ENCODE measurements at places on chromosomes 11 and 22.

GRCh38 chr11:81007046-81007445 is 1566.2 kb upstream of the TENM4 start:
- H3K4me1 ChIP-seq: peaks cover 5% of the 10 kb centered on the region
- no peaks in the 10 kb centered on the region for H3K36me3 ChIP-seq
- no peak overlapping the region for H3K27ac ChIP-seq
- DNase-seq: peak; percentile 2
- H3K27me3 ChIP-seq: no peaks in the 10 kb centered on the region

GRCh38 chr22:30802202-30803166 is 107.8 kb downstream of the OSBP2 start:
- H3K27me3 ChIP-seq: peaks cover 19% of the 10 kb centered on the region
- H3K36me3 ChIP-seq: no peaks in the 10 kb centered on the region
- peak overlapping the region; percentile 35 for H3K4me3 ChIP-seq
- DNase-seq: peak; percentile 81

- DNase-seq: no peak
- H3K4me1 ChIP-seq: no peaks in the 10 kb centered on the region
- H3K36me3 ChIP-seq: no peaks in the 10 kb centered on the region
- H3K27ac ChIP-seq: no peak overlapping the region
- no peak overlapping the region for H3K4me3 ChIP-seq
These were observed 53.1 kb downstream of the ZBTB44 start for GRCh38 chr11:130261571-130261970.

GRCh38 chr11:94449437-94449836 is 44.2 kb downstream of the MRE11 start:
- peak; percentile 60 for DNase-seq
- no peaks in the 10 kb centered on the region for H3K4me1 ChIP-seq
- H3K4me3 ChIP-seq: no peak overlapping the region
- no peak overlapping the region for H3K27ac ChIP-seq
- no peaks in the 10 kb centered on the region for H3K27me3 ChIP-seq

DNA sequence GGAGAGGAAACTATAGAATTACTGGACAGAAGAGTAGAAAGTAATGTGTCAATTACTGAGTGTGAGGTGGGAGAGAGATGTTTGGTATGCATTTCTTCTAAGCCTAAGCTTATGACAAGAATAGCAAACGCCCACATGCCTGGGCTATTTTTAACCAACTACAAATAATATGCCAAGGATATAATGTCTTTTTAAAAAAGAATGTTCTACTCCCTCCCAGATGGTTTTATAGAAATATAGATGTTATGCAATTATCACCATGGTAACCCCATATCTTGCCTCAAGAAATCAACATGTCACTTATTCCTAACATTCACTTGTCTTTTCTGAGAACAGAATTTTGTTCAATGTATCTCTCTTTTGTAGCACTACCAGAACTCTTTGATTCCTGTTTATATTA is 996.7 kb upstream of the CHORDC1 start:
- H3K4me1 ChIP-seq: no peaks in the 10 kb centered on the region
- no peak overlapping the region for H3K4me3 ChIP-seq
- H3K27me3 ChIP-seq: no peaks in the 10 kb centered on the region
- no peaks in the 10 kb centered on the region for H3K36me3 ChIP-seq
- no peak overlapping the region for H3K27ac ChIP-seq
- DNase-seq: peak; percentile 25

GRCh38 chr11:90747057-90747456 is 524.2 kb upstream of the CHORDC1 start:
- no peaks in the 10 kb centered on the region for H3K4me1 ChIP-seq
- H3K27ac ChIP-seq: no peak overlapping the region
- no peaks in the 10 kb centered on the region for H3K27me3 ChIP-seq
- no peak for DNase-seq
- no peaks in the 10 kb centered on the region for H3K36me3 ChIP-seq

DNA sequence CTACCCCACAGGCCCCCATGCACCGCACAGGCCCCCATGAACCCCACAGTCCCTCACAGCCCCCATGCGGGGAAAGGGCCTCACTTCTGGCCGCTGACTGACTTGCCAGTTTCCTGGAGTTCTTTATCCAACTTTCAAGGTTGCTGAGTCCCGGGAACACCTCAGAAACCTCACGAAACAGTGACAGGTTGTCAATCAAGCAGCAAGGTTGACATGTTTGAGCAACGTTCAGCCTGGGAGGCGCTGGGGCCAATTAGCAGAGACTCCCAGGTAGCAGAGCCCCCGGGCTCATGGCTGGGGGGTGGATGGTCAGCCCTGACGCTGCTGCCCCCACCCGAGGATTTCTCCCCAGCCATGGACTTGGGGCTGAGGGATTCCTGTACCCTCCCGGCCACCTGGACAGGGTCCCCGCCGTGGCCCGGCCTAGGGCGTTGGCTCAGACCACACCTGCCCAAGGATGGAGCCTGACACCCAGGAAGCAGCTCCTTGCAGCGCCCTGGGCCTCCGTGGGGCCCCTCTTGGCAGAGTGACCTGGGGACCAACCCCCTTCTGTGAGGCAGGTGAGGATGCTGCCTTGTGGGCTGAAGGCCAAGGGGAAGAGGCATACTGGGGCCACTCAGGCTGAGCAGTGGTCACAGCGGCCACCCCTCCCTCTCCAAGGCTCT is 33.8 kb upstream of the CCDC188 start:
- no peaks in the 10 kb centered on the region for H3K27me3 ChIP-seq
- H3K4me3 ChIP-seq: no peak overlapping the region
- DNase-seq: no peak

- no peaks in the 10 kb centered on the region for H3K4me1 ChIP-seq
- no peak overlapping the region for H3K27ac ChIP-seq
- no peaks in the 10 kb centered on the region for H3K27me3 ChIP-seq
- H3K36me3 ChIP-seq: peaks cover 5% of the 10 kb centered on the region
These were observed 13.4 kb downstream of the DRD4 start for GRCh38 chr11:650482-650881.

GRCh38 chr22:22901578-22902218 is 14.1 kb downstream of the IGLL5 start:
- H3K4me1 ChIP-seq: no peaks in the 10 kb centered on the region
- no peaks in the 10 kb centered on the region for H3K36me3 ChIP-seq
- no peak for DNase-seq
- no peak overlapping the region for H3K27ac ChIP-seq

- DNase-seq: no peak
- H3K27ac ChIP-seq: no peak overlapping the region
- no peaks in the 10 kb centered on the region for H3K36me3 ChIP-seq
- no peak overlapping the region for H3K4me3 ChIP-seq
These were observed 7.0 kb downstream of the TNNI2 start for GRCh38 chr11:1845561-1846452.

DNA sequence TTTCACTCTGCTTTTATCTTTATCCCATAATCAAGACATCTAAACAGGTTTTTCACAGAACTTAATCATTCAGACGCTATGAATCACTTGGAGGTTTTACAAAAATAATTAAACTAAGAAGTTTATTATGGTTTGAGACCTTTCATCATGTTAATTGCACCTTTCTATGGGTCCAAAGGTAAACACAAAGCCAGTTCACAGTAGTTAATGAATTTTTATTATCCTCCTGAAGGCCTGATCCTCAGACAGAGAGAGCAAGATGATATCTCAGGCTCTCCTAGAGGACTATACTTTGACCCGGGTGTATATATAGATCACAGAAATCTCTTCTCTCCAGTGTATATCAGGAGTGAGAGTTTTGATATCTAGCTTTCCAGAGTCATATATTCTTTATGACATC is 1044.3 kb upstream of the RAG2 start:
- no peak for DNase-seq
- no peaks in the 10 kb centered on the region for H3K4me1 ChIP-seq
- H3K36me3 ChIP-seq: no peaks in the 10 kb centered on the region
- no peak overlapping the region for H3K4me3 ChIP-seq
- no peaks in the 10 kb centered on the region for H3K27me3 ChIP-seq

- no peak for DNase-seq
- H3K36me3 ChIP-seq: no peaks in the 10 kb centered on the region
- no peaks in the 10 kb centered on the region for H3K27me3 ChIP-seq
- H3K27ac ChIP-seq: no peak overlapping the region
These were observed 366.7 kb upstream of the TENM4 start for GRCh38 chr11:79807506-79807905.

- no peaks in the 10 kb centered on the region for H3K27me3 ChIP-seq
- no peak overlapping the region for H3K4me3 ChIP-seq
- H3K4me1 ChIP-seq: no peaks in the 10 kb centered on the region
- no peaks in the 10 kb centered on the region for H3K36me3 ChIP-seq
- DNase-seq: no peak
These were observed 932.7 kb downstream of the TBC1D22A start for GRCh38 chr22:47695176-47695575.

DNA sequence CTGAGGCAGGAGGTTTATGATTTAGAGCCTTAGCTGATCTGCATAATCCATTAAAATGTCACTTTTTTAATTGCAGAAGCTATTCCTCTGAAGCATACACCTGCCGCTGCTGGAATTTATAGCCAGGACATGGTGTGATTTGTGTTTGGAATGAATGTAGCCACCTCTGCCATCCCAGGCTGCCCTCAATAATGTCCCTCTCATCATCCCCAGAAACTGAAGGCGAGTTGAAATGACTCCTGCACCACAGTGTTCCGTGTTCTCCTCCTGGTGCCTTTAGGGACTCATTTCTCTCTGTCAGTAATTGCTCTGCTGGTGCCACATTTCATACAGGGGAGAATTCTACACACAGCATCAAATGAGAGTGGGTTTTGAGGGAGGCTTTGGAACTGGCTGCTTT is 191.0 kb downstream of the C11orf91 start:
- no peaks in the 10 kb centered on the region for H3K36me3 ChIP-seq
- H3K4me3 ChIP-seq: no peak overlapping the region
- no peak overlapping the region for H3K27ac ChIP-seq
- no peaks in the 10 kb centered on the region for H3K27me3 ChIP-seq
- DNase-seq: no peak

GRCh38 chr22:41668971-41669911 is 19.4 kb downstream of the SNU13 start:
- peak overlapping the region; percentile 57 for H3K27ac ChIP-seq
- H3K4me1 ChIP-seq: peaks cover 24% of the 10 kb centered on the region
- DNase-seq: peak; percentile 73

DNA sequence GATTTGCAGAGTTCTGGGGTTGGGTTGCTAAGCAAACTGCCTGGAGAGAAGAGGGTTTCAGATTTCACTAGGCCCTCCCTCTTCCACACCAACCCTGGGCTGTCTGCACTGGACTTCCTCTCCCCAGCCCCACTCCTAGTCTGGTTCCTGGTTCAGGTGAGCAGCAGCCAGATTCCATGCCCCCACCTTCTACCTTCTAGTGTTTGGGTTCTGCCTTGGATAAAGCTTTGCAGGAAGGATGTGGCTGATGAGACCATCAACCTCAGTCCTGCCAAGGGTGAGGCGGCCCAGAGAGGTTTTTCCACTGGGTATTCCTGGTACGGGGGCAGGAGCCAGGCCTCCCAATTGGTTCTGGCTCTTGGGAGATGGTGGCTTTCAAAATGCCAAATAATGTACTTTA is 68.3 kb downstream of the BCR start:
- no peak overlapping the region for H3K27ac ChIP-seq
- H3K4me3 ChIP-seq: no peak overlapping the region
- H3K27me3 ChIP-seq: no peaks in the 10 kb centered on the region
- H3K4me1 ChIP-seq: peaks cover 23% of the 10 kb centered on the region
- no peaks in the 10 kb centered on the region for H3K36me3 ChIP-seq

DNA sequence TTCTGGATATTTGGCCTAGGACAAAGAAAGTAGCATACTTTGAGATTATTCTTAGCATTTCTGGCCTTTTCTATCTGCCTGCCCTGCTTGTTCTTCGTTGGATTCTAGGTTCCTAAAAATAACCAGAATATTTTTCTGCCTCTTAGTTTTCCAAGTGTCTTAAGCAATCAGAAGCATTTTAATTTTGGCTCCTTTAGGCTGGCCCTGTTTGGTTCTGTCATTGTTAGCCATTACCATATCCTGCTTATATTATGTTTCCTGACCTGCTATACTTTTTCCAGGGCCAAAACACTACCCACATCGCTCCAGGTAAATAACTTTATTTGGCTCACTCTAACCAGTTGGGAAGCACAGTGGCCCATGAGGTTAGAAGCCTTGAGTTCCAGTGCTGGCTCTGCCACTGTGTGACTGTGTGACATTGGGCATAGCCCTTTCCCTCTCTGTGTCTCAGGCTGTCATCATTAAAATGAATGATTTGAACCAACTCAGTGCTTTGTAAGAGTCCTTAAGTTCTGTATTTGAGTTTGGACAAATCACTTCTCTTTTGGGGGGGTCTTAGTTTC is 91.1 kb downstream of the STIM1 start:
- H3K27ac ChIP-seq: no peak overlapping the region
- H3K27me3 ChIP-seq: no peaks in the 10 kb centered on the region
- no peaks in the 10 kb centered on the region for H3K36me3 ChIP-seq
- DNase-seq: no peak

DNA sequence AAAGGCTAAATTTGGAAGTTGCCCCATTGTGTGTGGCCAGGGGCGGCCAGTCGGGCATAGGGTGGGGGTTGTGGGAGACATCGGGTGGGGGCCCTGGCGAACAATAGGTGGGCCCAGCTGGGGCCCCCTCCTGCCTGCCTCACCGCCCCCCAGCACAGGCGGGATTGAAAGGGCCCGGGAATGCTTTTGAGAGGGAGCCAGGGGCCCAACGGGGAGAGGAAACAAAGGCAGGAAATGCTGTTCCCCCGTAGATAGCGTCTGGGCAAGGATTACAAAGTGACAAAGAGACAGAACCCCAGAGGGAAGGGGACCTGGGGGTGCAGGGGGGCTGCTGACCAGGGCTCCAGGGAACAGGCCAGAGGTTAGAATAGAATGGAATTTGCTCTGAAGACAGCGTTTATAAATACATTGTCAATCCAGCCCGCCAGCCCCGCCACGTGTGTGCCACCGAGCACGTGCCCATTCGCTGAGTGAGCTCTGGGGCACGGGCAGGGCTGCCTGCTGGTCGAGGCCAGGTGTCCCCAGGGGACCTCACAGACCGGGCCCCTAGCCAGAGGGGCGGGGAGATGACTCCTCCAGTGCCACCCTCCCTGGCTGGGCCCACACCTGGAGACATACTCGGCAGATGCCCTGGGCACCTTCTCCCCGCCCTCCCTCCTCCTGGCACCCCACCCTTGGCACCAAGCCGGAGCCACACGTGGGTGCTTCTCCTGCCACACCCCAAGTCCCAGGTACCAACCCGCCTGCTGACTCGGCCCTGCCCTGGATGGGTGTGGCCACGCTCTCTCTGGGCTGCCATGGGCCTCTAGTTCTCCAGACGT is 9.7 kb downstream of the PDGFB start:
- peaks cover 2% of the 10 kb centered on the region for H3K27me3 ChIP-seq
- H3K4me3 ChIP-seq: no peak overlapping the region
- H3K27ac ChIP-seq: no peak overlapping the region
- H3K4me1 ChIP-seq: peaks cover 36% of the 10 kb centered on the region
